ENCODE measurements at places on chromosomes 16 and 17.

DNA sequence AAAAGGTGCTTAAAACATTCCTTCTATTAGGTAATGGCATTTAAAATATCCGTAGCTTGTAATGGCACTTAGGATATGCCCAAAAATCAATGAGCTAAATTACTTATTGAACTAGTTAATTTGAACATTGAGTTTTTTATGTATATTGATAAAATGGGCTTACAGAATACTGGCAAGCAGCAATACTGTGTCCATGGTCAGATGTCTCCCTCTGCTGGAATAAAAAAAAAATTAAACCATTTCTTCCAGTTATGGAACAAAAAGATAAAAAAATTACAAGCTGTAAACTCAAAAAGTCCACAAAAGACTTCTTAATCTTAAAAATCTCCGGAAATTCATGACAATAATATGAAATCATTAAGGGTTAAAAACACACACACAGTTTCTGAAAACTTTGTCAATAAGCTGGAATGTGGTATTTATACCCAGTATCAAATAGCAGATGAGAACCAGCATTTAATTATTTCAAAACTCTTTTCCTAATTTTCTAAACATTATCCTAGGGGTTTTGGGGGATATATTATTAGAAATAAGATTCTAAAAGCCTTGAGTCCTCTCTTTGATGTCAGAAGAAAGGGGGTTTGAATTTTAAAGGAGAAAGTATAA, 21.5 kb upstream of the PSMD7 start:
- no peak for DNase-seq

DNA sequence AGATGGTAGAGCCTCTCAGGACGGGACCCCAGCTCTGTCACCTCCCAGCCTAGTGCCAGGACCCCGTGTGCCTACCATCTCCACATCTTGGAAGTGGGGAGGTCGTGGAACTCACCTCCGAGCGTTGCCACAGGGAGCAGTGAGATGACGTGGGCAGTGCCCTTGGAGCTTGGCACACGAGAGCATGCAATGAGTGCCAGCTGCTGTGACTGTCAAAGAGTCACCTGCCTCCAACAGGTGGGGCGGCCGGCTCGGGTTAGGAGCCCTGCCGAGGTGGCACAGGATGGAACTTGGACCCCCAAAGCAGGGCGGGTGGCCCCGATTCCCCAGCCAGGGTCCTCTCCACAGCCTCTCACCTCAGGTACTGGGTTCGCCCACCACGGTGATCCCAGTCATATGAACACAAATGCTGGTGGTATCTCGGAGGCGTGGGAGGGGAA, 5.5 kb downstream of the VPS4A start:
- DNase-seq = no peak

GRCh38 chr16:13120557-13120956, 219.2 kb downstream of the SHISA9 start:
- no peak for DNase-seq

- DNase-seq = no peak
Measured at GRCh38 chr17:31869797-31870568, 10.9 kb upstream of the COPRS start.

- no peak for DNase-seq
Measured at GRCh38 chr16:9316615-9317014, 225.2 kb downstream of the HAPSTR1 start.

GRCh38 chr16:17457513-17457912, 13.2 kb downstream of the XYLT1 start:
- no peak for DNase-seq

DNA sequence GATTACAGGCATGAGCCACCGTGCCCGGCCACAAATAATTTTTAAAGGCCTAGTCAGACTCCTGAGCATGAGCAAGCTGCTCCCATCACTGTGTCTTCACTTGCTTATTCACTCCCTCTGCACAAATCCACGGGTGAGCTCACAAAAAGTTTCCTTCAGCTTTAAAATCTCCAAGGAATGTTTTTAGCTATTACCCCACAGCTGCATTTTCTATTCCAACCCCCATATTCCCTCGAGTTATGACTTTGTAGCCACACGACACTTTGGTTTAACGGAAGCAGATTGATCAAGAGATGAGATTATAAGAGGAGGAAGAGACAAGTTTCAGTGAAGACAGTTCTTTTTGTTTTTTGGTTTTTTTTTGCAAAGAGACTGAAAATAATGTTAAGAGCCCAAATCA, 49.1 kb upstream of the SLC25A19 start:
- no peak for DNase-seq

- DNase-seq = peak; percentile 63
Measured at GRCh38 chr17:36148559-36149295, 27.7 kb downstream of the TBC1D3B start.

DNA sequence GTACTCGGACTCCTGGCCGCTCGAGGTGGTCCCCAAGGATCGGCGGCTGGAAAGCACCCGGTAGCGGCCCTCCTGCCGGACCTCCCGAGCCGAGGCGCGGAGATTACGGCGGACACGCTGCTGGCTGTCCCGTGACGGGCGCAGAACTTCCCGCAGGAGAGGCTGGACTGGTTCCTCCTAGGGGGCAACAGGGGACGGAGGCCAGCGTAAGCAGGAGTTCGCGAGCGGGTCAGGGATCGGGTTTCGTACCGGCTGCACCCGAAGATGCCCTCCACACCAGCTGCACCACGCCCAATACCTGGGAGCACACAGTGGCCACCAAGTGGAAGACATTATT, 341 bp downstream of the SLC7A6OS start:
- no peak for DNase-seq

GRCh38 chr17:44787271-44787940, 28.6 kb downstream of the ADAM11 start:
- DNase-seq = no peak

DNA sequence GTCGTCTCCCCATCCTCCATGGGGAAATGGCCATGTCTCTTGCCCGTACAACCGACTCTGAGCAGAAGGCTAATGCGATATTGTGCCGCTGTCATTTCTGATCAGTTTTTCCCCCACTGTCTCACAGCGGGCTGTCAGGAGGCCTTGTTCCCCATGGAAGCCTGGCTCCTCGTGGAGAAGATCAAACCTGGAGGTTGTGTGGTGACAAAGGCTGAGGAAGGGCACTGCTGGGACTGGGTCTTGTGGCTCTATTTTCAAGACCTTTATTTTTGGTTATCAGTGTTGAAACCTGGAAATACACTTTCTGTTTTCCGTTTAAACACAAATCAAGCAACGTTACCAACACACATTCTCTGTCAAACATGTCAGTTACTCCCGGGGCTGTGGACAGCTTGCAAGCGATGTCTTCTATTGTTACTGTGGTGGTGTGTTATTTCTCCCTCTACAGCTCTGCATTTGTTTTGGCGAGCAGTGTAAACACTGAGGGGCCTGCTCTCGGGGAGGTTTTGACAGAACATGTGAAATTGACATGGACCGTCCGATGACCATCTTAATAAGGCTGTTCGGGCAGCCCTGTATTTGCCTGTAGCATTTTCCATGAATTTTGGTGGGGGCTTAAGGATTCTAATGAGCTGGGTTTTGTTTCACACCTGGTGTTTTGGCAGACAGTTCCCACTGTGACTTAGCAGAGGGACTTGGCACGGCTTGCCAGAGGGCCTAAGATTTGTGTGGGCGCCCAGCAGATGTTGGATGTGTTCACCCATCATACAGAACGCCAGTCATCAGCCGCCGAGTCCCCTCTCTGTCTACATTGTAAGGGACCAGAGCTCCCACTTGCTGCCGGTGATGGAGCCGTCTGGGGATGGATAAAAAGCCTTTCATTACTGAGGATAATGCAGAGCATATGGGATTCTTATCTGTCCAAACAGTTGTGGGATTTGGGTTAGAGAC, 12.5 kb downstream of the RBFOX1 start:
- DNase-seq = no peak

GRCh38 chr17:63075969-63076368, 109.9 kb downstream of the TANC2 start:
- no peak for DNase-seq

DNA sequence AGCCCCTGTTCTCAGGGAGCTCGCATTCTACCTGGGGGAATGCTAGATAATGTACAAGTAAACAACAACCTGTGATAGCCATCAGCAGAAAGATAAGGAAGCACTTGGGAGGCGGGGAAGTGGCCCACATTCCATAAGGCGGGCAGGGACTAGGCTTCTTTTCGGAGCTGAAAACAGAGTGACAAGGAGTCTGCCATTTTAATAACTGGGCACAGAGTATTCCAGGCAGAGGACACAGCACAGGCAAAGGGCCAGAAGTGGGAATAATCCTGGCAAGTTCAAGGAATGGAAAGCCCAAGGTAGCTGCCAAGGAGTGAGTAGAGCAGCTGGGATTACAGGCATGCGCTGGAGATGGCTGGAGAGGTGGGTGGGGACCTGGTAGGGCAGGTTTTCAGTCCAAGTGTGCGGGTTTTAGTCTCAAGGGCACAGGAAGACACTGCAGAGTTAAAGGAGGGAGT, 24.3 kb downstream of the USP43 start:
- no peak for DNase-seq

- DNase-seq = no peak
Measured at GRCh38 chr16:80066805-80067580, 466.5 kb upstream of the MAF start.
